ENCODE measurements at places on chromosomes 6 and 20.
A peak's percentile ranks its signal among the peaks of the same experiment; 100 is the strongest.

- DNase-seq: peak; percentile 39
Measured at GRCh38 chr20:23368316-23369071, 6.5 kb downstream of the GZF1 start.

DNA sequence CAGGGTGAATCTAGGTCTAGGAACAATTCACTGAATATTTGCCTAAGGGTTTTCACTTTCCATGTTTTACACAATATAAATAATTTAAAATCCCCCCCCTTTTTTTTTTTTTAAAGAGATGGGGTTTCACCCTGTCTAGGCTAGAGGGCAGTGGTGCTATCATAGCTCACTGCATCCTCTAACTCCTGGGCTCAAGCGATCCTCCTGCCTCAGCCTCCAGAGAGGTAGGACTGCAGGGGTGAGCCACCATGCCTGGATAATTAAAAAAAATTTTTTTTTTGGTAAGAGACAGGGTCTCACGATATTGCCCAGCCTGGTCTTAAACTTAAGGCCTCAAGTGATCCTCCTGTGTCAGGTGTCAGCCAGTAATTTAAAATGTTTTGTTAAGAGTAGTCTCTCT is 17.8 kb downstream of the QKI start:
- no peak for DNase-seq

GRCh38 chr6:52840763-52841585 is at the start of gene GSTA5:
Gene GSTA5 (minus strand): TSS chr6:52840813.
- DNase-seq: no peak

DNA sequence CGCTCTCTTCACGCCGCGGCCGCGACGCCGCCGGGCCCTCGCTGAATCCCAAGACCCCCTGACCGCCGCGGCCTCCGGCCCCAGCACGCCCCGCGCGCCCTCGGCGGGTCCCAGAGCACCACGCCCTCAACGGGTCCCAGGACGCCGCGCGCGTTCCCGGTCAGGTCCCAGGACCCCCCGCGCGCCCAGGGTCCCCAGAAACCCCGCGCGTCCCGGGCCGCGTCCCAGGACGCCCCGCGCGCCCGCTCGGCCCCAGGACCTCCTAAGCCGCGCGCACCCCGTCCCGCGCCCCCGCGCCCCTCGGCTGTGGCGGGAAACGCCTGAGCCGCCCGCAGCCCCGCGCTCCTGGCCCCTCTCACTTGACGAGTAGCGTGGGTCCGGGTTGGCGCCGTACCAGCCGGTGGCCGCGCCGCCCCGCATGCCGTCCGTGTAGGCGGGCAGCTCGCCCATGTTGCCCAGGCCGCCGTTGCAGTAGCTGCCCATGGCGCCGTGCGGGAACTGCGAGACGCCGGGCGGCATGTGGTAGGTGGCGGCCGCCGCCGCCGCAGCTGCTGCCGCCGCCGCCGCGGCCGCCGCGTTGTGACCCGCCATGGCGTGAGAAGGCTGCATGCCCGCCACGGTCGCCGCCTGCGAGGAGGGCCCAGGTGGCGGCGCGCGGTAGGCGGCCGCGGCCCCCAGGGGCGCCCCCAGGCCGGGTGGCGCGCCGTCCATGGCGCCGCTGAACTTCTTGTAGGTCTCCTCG is 556 bp downstream of the NKX2-4 start:
- no peak for DNase-seq

GRCh38 chr6:25311331-25311840 is 32.2 kb downstream of the CARMIL1 start:
- DNase-seq: no peak

DNA sequence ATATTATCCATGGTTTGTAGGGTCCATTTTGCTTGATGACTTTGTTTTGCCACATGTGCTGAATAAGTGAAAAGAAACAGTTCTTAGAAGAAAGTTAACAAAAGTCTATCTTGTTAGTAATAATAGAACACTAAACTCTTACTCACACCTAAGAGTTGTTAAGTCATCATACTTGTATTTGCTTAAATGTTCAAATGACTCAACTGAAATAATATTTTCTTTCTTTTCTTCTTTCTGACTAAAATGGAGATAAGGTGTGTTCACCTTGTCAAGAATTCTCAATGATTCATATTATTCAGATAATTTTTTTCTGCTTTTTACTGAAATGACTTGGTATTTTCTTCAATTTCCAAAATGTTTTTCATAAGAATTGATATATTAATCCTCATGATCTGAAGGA is 327.2 kb downstream of the HTR1B start:
- DNase-seq: no peak

GRCh38 chr6:14068133-14068532 is 49.4 kb upstream of the CD83 start:
- DNase-seq: peak; percentile 88

DNA sequence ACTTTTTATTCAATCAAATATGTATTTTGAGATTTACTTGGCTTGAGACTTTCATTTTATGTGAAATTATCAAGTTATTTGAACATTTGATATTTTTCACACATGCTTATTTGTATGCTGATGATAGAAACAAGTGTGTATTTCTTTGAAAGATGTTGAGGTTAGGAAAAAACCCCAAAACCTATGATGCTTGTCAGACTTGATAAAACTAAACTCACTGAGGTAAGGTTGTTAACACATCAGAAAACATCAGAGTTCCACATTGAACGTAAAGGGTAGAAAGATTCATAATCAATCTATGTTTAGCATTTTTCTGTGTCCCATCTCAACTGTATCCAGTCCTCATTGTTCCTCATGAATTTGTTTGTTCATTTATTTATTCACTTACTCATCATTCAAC is 12.2 kb downstream of the SF3B5 start:
- no peak for DNase-seq

DNA sequence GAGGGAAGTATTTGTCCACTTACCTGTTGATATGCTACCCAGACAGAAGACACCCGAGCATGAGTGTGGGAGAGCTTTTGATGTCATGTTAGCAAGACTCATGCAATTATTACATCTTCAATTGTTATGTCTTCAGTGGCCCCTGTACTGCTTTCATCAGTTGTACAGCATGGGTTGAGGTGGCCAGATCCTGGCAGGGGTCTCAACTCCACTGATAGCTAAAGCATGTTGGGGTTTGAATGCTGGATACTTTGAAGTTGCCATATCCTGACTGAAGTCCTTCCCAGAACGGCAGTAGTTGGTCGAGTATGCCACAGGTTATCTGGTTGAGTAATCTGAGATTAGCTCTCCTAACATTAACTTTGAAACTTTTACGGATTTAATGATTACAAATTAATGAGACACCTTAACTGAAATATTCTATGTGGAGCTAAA is 46.7 kb downstream of the LRRN4 start:
- DNase-seq: no peak

DNA sequence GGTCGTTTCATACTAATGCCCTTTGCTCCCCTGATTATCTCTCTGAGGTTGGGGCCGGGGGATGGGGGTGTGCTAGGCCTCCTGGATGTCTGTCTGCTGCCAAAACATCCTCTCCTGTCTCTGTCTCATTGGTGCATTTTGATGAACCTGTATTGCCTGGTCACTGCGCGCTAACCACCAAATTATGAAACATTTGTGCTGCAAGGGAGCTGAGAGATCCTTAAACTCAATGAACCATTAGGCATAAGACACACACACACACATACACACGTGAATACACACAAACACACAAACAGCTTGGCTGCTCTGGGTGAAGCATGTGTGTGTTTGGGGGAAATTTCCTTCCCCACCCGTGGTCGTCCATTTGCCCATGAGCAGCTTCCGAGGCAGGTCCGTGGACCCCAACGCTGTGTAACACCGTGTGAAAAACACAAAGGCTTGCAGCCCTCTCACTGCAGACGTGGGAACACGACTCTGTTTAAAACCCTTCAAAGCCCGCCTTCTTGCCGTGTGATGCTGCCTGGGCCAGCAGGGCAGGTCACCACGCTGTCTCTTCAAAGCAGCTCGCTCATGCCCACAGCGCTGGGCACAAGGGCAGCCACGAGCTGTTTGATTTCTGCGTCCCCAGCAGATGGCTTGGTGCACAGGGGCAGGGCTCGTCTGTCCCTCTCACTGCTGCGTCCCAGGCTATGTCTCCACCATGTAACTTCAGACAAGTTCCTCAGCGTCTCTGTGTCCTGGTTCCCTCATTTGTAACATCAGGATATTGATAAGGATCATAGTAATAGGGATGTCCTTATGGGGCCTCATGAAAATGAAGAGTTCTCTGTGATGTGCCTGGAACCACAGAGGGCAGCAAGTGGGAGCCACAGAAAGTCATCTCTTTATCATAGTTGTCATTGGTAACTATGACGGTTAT is 96.8 kb downstream of the CDH26 start:
- no peak for DNase-seq

GRCh38 chr6:153677522-153677921 is 361.5 kb upstream of the OPRM1 start:
- DNase-seq: no peak

DNA sequence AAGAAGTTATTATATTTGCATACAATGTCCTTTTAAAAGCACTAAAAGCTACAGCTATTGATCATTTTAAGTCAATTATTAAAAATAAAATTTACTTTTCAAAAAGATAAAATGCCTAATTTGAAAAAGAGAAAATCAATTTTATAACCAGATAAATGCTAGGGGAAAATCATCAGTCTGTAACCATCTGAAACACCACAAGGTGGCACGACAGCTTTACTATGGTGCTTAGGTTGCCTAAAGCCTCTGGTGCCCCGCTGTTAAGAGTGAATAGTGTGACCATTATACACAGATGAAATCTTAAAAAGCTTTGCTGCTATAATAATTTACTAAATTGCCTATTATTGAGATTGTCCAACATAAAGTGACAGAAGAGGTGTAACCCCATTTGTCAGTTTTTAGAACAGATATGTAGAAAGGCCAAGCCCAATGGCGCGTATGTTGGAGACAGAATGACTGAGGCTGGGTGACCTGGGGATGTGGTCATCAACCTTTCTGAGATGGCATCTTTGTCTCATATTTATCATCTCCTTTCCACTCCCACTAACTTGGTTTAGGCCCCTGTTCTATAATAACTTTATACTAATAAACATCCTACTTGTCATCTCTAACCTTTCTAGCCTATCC is 100.8 kb downstream of the MOXD1 start:
- DNase-seq: peak; percentile 85

DNA sequence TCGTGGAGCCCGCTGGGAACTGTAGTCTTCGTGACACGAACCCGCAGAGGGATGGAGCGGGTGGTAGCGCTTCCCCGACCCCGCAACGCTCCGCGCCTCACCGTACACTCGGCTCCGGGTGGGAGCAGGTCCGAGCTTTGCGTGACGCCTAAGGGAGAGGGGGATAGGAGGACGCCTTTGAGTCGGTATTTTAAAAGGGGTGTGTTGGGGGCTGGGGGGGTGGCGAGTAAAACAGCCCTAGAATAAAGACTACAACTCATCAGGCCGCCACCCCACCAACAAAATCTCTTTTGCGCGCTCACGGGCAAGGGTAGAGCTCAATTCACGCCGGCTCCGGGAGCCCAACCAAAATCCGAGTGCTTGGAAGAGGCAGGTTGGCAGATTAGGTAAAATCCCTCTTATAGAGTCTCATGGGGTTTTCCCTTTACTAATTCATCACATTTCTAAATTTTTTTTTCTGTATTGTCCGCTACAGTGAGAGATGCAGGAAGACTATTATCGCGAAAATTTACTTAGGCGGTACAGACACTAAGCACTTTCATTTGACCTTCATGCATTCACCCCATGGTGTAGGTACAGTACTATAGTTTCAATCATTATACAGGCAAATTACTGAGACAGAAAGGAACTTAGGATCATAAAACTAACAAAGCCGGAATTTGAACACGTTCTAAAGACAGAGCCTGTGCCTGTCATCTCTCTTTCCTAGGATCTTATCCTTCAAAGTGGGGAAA is 706 bp upstream of the SNX14 start:
- peak; percentile 43 for DNase-seq

- no peak for DNase-seq
Measured at GRCh38 chr20:41049451-41049850, 20.8 kb downstream of the TOP1 start.

- no peak for DNase-seq
Measured at GRCh38 chr6:138885156-138885819, 89.4 kb downstream of the ECT2L start.

DNA sequence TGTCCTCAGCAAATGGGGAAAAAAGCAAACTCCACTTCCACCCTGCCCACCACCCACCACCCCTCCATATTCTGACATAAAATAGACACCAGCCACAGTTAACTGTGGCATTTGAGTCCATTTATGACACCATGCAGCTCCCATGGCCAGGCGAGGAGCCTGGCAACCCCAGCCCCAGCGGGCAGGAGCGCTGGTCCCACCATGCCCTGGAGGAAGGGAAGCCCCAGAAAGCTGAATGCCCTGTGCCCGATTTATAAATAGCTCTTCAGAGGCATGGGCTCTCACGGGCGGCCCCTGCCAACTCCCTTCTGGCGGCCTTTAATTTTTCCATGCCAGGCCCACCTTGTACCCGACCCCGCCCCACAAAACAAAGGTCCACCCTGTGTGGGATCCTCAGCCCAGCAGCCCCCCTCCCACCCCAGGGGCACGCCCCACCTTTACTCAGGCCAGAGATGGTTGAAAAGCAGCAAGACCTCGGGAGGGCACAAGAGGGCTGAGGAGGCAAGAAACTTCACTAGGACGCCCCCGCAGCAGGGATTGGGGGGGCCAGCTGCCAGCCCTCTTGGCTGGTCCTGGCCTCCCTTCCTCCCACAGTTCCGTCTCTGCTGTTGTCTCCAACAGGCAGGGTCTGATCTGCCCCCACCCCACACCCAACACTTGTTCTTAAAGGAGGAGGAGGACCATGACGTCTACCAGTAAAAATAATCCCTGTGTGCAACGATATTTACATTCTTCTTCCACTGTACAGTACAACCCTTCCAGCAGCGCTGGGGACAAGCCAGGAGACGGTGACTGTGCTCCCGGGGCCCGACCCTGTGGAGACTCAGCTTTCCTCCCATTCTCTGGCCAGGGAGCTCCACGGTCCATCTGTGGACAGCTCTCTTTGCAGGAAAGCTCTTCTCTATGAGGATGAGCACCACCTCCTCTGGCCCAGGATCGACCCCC is 115.6 kb upstream of the CDYL start:
- no peak for DNase-seq

DNA sequence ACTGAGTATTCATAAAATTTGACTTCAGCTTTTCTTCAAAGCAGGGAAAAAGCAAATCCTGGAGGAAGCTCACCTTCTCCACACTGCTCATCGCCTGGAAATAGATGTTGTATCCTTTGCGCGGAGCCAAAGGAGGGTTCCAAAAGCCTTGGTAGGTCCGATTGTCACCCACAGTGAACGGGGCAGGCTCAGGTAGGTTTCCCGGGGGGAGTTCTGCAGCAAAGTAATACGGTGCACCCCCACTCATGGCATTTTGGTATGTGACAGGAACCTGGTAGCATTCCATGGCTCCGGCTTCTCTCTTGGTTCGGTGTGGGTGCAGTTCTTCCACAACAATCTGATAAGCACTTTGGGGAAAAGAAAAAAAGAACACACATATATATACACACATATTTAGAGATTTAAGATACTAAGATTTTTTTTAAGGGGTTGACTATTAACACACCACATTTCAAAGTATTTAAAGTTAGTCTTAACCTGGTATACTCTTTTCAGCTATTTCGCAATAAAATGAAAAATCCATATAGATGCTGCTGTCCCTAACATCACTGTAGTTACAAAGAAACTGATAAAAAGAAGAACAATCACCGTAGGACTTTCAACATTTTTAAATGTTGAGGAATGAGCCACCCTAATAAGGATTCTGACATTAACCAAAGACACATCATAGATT is 166.7 kb upstream of the THEMIS start:
- no peak for DNase-seq

GRCh38 chr20:59403261-59403961 is 103.0 kb downstream of the EDN3 start:
- no peak for DNase-seq

GRCh38 chr6:5599127-5599526 is 337.8 kb downstream of the FARS2 start:
- no peak for DNase-seq

Data from choroid plexus epithelial cell (primary cell).